ENCODE measurements at places on chromosomes 1 and 21.

DNA sequence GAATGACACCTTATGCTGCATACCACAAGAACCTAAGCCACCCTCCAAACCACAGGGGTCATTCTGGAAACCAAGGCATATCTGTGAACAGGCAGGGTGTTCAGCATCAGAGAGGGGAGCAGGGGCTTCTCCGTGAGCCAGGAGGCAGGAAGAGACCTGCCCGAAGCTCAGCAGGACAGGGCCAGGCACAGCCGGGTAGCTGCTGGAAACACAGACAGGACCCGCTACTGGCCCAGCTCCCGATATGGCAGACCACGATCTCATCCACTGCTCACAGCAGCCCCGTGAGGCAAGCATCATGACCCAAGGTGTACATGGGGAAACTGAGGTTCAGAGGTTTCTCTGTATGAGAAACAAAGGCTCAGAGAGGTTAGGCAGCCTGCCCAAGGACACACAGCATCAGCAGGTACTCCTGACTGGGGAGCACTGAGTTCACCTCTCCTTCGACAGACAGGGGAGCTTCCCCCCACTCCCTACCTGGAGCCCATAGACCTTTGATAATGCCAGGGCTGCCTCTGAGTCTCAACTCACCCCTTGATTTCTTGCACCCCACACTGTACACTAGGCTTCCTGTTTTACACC is 317.7 kb downstream of the MATN1 start:
- DNase-seq: no peak

DNA sequence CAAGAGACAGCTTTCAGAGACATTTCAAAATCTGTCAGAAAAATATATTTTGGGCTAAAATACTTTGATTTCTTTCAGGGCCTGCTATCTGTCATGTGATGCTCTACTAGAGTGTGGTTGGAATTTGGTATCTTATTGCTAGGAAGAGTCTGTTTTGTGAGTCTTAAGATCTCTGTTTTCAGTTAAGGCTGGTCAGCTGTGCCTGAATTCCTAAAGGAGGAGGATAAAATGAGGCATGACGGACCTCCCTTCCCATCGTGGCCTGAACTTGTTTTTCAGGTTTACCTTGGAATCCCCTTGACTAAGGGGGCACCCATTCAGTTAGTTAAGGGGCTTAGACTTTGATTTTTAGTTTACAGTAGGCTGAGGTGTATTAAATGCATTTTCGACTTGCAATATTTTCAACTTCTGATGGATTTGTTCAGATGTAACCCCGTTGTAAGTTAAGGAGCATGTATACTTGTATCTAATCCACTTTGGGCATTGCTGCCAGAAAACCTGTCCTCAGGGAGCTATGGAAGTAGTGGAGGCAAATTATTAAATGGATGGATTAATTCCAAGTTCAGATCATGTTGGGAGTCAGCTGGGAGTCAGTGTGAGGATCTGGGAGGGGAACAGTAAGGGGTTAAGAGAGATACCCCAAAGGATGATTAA is 18.3 kb downstream of the CAPN2 start:
- DNase-seq: no peak

DNA sequence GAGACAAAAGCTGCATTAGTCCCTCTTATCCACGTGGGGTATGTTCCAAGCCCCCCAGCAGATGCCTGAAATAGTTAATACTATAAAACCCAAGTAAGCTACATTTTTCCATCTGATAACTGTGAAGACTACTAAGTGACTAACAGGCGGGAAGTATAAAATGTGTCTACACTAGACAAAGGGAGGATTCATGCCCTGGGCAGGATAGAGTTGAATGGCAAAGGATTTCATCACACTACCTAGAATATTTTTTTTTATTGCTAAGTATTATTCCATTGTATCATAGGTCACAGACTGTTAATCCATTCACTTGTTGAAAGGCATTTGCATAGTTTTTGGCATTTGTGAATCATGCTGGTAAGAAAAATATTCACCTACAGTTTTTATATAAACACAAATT is 26.4 kb upstream of the CFHR4 start:
- DNase-seq: no peak

DNA sequence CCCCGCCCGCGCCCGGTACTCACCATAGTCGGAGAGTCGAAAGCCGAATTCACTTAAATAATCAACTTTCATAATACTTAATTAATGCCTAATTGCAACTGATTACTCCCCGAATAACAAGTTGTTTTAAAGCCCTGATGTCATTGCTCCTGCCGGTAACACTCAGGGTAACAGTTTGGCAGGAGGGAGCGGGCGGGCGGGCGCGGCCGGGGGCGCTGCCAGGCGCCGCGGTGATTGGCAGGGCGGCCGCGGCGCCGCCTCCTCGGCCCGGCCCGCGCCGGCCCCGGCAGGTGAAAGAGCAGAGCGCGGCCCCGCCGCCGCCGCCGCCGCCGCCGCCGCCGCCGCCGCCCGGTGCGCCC is 102.2 kb downstream of the CASZ1 start:
- peak; percentile 75 for DNase-seq

- DNase-seq: no peak
Measured at GRCh38 chr1:44015206-44015605, 16.1 kb downstream of the SLC6A9 start.

DNA sequence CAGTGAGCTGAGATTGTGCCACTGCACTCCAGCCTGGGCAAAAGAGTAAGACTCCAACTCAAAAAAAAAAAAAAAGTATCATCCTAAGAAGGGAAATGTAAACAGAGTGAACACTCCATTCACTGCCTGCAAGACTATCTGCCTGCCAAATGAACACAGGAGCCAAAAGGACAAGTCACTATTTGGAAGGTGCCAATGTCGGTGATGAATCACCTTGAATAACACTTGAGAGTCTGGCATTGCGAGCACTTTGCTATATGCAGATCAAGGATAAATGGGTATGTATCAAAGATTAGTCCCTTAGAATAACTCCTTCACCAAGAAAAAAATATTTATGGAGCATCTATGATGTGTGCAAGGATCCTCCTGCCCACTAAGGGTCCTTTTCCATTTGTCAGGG is 6.6 kb downstream of the UBR4 start:
- DNase-seq: no peak

- peak; percentile 68 for DNase-seq
Measured at GRCh38 chr1:32335790-32336590, at the start of gene MARCKSL1. Gene MARCKSL1 (minus strand): TSS chr1:32336233. CDS start chr1:32336033, 200 bp downstream.

DNA sequence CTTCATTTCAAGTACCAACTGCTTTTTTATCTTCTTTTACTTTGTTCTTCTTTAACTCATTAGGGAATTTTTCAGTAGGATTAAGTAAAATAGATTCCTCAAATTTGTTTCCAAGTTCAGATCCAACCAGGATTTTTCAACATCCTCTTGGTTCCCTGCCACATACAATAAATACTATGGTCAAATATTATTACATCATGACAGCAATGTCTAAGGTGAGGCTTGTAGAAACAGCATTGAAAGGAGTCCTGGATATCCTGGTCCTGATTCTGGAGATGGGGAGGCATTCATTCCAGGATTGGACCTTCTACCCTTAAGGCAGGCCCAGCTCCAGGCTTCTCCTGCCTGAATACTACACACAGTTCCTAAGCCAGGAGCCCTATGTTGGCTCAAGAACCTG is 80.2 kb upstream of the F3 start:
- no peak for DNase-seq

GRCh38 chr1:23171181-23171755 is 2.6 kb upstream of the LUZP1 start:
- no peak for DNase-seq

DNA sequence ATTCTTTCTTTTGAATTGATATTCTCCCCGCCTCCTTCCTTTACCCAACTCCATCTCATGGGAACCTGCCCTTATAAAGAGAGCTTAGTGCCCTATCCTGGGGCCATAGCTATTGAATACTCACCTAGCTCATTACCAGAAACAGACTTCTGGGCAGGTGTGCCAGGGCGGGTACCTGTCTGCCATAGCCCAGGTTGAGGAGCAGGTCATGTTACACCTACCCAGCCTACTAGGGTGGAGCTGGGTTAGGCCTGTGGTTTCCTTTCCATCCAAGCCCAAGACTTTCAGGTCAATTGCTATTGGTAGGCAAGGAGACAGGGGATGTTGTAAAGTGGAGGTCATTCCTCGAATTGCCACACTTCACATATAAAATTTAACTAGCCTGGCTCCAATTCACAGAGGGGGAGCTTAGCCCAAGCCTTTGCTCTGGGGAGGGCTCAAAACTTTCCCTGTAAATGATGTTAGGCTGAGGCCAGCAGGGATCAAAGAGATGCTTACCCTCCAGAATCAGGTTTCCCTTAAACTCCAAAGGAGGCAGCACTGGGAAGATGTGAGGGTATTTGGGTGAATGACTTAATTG is 87.1 kb upstream of the IPO9 start:
- no peak for DNase-seq

GRCh38 chr1:159934136-159935039 is 9.1 kb upstream of the TAGLN2 start:
- no peak for DNase-seq

DNA sequence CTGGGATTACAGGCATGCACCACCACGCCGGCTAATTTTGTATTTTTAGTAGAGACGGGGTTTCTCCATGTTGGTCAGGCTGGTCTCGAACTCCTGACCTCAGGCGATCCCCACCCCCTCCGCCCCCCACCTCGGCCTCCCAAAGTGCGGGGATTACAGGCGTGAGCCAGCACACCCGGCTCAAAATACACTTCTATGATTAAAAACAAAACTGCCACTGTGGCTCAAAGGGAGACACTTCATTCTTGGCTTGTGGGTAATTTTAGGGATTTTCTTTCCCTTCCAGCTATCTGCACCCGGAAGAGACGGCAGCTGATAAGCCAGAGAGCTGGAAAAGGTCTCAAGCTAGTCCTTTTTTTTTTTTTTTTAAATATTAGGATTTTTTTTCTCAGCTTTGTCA is 24.5 kb downstream of the TMPRSS2 start:
- no peak for DNase-seq

- no peak for DNase-seq
Measured at GRCh38 chr1:179175011-179175841, 54.3 kb downstream of the ABL2 start.

- no peak for DNase-seq
Measured at GRCh38 chr1:153734396-153735089, 6.7 kb downstream of the INTS3 start.

- no peak for DNase-seq
Measured at GRCh38 chr21:41745971-41746743, 20.7 kb downstream of the RIPK4 start.

DNA sequence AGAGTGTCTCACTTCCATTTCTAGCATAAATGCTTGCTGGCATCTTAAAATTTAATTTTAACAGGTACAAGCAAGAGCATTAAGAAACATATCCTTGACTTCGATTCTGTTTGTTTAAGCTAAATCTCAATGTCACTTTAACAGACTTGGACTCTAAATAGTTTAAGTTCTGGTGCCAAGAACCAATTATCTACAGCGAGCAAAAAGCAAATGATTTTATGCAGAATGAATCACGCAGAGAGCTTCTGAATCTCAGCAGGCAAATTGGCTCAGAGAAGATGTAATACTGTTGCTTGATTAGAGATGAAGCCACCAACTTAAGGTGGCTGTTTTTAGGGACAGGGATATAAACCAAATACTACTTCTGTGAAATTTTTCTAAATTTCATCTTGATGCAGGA is 117.0 kb upstream of the PLD5 start:
- DNase-seq: no peak

DNA sequence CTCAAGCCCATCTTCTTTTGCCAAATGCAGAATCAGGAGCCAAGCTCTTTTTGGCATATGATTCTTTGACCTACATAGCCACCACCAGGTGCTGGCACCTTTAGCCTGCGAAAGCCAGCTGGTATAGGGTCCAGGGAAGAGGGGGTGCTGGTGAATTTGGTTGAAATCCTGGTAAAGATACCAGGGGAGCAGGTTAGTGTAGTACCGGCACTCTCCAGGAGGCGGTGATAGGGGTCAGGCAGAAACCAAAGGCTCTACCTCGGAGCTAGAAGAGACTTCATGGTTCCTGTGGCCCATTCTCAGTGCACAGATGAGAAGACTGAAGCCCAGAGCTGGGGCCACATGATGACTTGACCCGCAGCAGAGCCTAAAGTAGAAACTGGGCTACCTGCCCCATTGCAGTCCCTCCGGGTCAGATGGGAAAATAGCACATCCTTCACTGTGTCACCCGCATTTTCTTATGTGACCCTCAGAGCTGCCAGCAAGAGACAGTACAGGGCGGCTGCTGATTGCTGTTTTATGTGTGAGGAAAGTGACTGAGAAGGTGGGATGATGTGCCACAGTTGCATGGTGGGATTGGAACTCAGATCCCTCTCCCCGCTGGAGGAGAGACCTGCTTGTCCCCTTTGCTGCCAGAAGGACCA is 36.0 kb upstream of the IL19 start:
- DNase-seq: peak; percentile 52

GRCh38 chr1:70222716-70223235 is 1.6 kb downstream of the SRSF11 start:
- DNase-seq: no peak

- no peak for DNase-seq
Measured at GRCh38 chr21:46439906-46440305, 18.8 kb upstream of the DIP2A start.

- no peak for DNase-seq
Measured at GRCh38 chr1:207813512-207813881, 61.6 kb downstream of the CD46 start.

GRCh38 chr1:1899266-1899966 is 8.5 kb upstream of the GNB1 start:
- no peak for DNase-seq

DNA sequence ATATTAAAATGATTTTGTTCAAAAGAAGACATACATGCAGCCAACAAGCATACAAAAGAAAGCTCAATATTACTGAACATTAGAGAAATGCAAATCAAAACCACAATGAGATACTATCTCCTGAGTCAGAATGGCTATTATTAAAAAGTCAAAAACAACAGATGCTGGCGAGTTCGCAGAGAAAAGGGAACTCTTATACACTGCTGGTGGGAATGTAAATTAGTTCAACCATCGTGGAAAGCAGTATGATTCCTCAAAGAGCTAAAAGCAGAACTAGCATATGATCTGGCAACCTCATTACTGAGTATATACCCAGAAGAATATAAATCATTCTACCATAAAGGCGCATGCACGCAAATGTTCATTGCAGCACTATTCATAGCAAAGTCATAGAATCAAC is 126.0 kb upstream of the HMCN1 start:
- DNase-seq: no peak

GRCh38 chr1:28395181-28395580 is 25.6 kb downstream of the PHACTR4 start:
- no peak for DNase-seq

- no peak for DNase-seq
Measured at GRCh38 chr1:108799001-108799400, 52.5 kb downstream of the STXBP3 start.

DNA sequence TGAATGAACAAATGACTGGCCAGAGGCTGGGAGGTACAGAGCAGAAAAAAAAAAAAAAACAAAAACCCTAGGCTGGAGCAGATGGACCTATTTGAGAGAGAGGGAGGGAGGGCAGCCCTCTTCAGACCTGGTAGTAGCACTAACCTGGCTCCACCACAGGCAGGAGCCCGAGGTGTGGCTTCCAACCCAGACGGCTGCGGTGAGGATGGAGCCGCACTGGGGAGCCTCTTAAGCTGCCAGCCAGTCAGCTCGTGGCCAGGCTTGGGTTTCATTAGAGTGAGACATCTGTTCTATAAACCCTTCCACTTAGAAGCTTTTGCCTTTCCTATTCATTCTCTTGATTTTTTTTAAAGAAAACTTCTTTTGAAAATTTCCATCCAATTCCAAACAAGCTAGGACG is 16.8 kb downstream of the LGR6 start:
- DNase-seq: no peak

GRCh38 chr21:22490049-22490448 is 1491.8 kb downstream of the NCAM2 start:
- no peak for DNase-seq
